A172 (cell line): ENCODE measurements at places on chromosomes 2 and 18.

DNA sequence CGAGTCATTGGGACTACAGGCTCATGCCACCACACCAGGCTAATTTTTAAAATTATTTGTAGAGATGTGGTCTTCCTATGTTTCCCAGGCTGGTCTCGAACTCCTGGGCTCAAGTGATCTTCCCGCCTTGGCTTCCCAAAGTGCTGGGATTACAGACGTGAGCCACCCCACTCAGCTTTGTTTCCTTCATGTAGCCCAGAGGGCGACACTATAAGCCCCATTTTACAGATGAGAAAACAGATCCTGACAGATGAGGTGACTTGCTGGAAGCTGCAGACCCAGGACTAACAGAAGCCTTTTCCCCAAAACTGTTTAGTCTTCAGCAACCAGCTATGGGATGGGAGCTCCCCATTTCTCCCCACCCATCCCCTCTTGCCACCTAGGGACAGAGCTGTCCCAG is 7.2 kb upstream of the CTDSP1 start:
- no peak for DNase-seq

DNA sequence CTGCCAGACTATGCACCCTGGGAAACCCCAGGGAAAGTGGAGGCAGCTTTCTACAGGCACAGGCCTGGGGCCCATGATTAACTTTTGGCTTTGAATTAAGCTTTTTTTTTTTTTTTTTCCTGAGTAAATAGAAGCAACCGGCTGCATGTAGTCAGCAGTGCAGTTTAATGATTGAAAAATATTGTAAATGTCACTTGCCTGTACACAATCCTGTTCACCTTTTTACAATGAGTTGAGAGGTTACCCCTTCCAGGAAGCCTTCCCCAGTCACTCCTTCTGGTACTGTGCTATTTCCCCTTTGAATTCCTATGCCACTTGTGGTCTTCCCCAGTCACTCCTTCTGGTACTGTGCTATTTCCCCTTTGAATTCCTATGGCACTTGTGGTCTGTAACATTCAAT is 475.6 kb downstream of the TDRD15 start:
- no peak for DNase-seq

DNA sequence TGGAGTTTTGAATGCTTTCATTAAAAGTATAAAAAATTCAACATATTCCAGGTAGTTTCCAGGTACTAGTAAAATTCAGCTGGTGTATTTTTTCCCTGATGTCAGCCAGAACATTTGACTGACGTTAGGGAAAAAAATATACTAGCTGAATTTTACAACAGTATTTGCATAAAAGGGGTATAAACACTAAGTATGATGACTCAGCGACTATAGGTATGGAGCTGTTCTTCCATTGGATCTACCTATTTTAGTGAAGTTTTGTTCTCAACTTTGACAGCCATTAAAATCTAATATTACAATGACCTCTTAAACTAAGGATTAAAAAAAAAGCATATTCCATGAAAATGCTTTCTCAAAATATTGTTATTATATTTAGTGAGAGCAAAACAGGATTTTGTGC is 155.9 kb downstream of the FSHR start:
- no peak for DNase-seq

DNA sequence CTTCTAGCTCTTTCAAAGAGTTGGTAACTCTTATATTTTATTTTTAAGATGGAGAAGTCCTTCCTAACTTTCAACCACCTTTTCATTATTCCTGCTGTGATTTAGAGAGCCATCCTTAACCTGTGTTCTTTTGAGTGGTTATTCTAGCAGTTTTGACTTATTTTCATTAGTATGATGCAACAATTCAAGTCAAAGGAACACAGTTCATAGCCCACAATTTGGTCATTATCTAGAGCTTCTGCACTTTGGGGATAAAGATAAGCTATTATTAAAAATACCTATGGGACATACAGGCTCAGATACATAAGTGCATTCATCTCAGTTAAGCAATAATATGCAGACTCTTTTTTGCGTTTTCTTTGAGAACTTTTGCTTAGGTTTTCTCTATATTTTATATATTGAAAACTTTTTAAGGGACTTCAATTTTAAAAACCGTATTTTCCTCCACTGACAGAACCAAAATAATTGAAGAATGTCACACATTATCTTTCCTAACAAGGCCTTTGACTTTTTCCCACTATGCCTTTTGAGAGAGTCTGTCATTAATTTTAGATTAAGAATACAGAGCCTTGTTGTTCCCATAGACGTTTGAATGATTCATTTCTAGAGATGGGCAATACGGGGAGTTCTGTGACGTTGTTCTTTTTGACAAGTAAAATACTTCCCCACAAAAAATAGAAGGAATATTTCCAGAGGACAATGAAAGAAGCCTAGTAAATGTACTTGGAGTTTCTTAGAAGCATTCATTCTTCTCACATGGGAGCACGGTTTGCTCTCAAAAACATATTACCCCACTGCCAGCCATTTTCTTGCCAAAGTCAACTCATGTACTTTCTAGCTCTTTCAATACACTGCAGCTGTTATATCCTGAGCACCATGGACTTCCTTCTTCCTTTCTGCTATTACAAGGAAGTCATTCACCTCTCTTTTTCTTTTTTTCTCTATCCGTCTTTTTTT is 42.9 kb upstream of the RASGRP3 start:
- no peak for DNase-seq

- DNase-seq = no peak
Observed at GRCh38 chr2:84855731-84856130, 25.2 kb downstream of the TRABD2A start.

- DNase-seq = no peak
Observed at GRCh38 chr2:109467701-109468100, 146.1 kb downstream of the SEPTIN10 start.

- no peak for DNase-seq
Observed at GRCh38 chr2:18752667-18753422, 163.5 kb upstream of the NT5C1B start.

DNA sequence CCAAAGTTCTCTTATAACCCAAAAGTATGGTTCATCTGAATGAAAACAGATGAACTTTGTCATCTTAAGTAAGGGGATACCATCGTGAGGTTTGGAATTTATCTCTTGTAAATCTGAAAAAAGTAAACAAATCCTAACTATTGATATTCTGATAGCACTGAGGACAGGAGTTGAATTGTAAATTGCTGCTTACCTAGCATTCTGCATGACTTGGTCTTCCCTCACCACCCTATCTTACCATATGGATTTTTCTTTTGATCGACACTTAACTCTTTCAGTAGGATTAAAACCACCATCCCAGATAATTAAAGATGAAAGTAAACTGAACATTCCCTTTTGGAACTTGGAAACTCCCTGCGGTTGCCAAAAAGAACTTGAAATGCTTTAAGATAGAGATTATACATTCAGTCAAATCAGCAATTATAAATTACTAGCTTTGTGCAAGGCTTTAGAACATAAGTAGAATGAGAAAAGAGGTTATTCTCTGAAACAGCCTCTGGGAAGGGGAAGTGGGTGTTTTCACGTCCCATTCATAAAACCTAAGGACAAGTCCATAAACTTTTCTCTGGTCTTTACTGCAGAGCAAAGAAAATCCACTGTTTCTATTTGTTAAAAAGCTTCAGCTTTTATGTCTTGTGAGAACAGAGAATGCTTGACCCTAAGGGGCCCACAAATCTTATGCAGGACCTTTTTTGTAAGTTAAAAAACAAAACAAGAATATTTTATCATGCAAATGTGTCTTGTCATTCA is 49.7 kb upstream of the ZNF397 start:
- no peak for DNase-seq

DNA sequence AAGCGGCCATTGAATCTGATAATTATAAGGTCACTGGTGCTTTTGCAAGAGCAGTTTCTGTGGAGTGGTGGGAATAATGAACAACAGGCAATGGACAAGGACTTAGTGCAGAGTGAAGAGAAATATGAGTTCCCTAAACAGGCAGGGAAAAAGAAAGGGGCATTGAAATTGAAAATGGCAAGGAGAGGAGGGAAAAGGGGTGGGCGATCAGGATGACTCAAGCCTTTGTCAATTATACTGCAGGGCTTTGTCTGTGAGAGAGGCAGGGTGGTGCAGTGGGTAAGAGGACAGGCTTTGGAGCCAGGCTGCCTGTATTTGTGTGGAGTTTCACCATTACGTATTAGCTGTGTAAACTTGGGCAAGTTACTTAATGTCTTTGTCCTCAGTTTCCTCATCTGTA is 29.5 kb upstream of the PAIP2B start:
- no peak for DNase-seq

- no peak for DNase-seq
Observed at GRCh38 chr2:205482399-205483081, 199.8 kb upstream of the NRP2 start.

GRCh38 chr18:42106784-42107183 is 151.8 kb downstream of the PIK3C3 start:
- DNase-seq = no peak

DNA sequence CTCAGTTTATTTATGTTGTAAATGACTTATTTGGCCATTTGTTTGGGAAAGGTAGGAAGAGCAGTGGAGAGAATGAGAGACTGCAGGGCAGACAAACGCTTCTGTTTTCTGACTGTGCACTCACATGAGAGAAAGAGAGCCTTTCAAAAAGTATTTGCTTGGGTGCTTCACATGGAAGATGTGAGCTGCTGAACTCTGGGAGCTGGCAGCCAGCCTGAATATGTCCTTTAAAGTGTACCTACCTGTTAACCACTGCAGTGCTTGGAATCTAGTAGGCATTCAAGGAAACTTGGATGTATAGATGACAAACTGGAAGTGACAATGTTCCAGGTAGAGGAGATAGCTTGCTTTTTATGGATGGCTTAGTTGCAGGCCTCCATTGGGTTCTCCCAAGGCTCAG is 68.8 kb downstream of the PTPRM start:
- no peak for DNase-seq

- no peak for DNase-seq
Observed at GRCh38 chr18:3345885-3346284, 84.0 kb downstream of the MYL12B start.

DNA sequence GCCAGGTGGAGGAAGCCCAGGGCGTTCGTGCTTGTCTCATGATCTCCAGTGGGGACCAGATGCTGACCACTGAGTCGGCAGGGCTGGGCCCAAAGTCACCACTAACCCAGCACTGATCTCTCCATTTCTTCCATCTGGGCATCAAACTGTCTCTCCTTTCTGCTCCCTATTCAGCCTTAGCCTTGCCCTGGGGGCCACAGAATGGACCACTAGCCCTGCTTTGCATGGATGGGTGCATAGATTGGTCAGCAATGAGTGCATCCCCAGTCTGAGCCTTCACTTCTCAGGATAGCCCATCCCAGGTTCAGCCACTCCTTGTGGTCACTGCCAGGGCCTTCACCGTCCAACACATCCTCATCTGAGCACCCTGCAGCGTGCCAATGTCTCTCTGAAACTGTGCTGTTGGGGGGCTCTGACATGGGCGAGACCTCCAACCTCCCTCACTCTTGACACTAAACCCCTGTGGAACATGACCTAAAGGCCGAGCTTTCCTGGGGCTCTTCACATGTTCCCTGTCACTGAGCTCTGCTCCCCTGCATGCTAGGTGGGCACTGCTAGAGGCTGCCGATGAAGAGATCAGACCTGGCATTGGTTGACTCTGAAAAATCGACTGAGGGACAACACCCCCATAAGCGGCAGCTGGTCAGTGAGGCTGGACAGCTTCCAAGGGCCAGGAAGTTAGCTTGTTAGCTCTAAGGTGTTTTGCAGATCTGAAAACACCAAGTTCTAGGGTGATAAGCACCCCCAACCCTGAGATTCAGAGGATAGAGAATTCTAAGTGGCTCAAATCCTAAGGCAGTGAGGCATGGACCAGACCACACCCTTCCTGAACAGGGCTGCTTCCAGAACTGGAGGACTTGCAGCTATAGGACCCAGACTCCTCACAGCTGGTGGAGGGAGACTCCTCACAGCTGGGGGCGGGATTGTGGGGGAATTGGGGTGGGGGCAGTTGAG is 61.7 kb downstream of the HS1BP3 start:
- no peak for DNase-seq

- peak; percentile 84 for DNase-seq
Observed at GRCh38 chr2:199985625-199986207, 30.3 kb downstream of the MAIP1 start.

GRCh38 chr2:222992137-222992536 is 59.9 kb upstream of the KCNE4 start:
- DNase-seq = no peak

DNA sequence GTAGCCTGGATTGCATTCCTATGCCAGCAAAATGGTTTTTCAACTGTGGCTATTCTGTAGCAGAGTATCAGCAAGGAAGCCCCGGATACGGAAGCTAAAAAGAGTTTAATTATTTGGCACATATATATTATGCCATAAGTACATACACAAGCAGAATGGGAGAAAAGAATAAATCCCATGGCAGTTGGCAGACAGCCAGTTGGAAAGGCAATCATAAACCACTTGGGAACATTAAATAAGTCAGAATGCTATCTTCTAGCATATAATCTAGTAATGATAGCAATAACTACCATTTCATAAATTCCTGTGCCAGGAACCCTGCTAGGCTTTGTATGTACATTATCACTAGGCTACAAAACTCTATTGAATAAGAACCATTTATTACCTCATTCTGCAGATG is 26.0 kb downstream of the GALNT5 start:
- DNase-seq = no peak

DNA sequence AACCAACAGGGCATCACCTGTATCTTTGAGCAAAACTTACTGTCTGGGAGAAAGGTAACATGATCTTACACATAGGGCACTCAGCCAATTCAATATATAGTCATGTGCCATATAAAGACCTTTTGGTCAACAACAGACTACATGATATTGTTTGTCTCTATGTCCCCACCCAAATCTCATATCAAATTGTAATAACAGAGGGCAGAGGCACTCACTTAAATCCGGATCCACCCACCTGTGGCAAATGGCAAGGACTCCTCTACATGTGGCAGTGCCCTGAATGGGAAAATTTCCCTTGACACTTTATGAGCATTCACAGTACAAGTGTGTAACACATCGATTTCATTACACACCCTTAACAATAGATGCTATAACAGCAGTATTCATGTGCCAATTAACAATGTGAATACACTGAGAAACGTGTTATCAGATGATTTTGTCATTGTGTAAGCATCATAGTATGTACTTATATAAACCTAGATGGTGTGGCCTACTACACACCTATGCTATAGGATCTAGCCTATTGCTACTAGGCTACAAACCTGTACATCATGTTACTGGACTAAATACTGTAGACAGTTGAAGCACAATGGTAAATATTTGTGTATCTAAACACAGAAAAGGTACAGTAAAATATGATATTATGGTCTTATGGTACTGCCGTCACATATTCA is 64.2 kb downstream of the STRADB start:
- no peak for DNase-seq
